ENCODE measurements at places on chromosomes 1 and 21.

DNA sequence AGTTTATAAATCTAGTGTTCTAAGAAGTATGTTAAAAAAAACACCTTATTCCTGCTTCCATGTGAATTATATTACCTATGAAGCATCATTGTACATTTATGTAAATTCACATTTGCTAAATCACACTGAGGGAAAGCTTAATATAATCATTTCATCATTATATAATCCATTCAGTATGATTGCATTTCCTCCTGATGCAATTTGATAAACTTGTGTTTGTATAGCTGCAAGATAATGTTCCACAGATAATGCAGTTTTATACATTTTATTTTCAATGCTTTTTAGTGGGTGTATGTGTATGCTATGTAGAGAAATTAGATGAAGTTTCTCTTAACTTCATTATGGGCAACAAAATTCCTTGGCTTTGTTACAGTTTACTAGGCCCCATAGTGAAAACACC lies 79.6 kb downstream of the HS2ST1 start:
- no peak for DNase-seq

- DNase-seq = no peak
These were observed 7.0 kb downstream of the KCNA3 start for GRCh38 chr1:110667776-110668175.

GRCh38 chr1:234549447-234550021 lies 60.4 kb downstream of the IRF2BP2 start:
- DNase-seq = no peak

GRCh38 chr1:63931468-63931867 lies 157.7 kb downstream of the ROR1 start:
- no peak for DNase-seq

- DNase-seq = no peak
These were observed 123.4 kb upstream of the SNX7 start for GRCh38 chr1:98538106-98538505.

All from Panc1 (cell line).